ENCODE measurements at places on chromosomes 2 and 18.

DNA sequence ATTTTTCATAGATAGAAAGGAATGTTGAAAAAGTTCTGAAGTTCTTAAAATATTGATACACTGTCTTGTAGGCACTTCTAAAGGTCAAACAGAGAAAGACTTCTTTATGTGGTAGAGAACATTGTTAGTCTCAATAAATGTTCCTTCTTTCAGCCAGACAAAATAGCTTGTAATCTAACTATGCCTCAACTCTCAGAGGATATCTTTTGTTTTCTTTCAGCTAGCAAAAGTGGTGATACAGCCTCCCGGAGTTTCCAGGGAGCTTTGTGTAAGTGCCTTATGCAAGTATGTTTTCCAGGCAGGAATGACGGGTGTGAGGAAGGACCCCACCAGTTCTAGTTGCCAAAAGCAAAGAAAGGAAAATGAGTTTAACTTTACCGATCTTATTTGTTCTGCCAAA lies 452.1 kb upstream of the ST6GAL2 start:
- H3K27ac ChIP-seq: no peak overlapping the region
- H3K4me1 ChIP-seq: no peaks in the 10 kb centered on the region
- H3K36me3 ChIP-seq: no peaks in the 10 kb centered on the region
- DNase-seq: no peak
- no peaks in the 10 kb centered on the region for H3K27me3 ChIP-seq

DNA sequence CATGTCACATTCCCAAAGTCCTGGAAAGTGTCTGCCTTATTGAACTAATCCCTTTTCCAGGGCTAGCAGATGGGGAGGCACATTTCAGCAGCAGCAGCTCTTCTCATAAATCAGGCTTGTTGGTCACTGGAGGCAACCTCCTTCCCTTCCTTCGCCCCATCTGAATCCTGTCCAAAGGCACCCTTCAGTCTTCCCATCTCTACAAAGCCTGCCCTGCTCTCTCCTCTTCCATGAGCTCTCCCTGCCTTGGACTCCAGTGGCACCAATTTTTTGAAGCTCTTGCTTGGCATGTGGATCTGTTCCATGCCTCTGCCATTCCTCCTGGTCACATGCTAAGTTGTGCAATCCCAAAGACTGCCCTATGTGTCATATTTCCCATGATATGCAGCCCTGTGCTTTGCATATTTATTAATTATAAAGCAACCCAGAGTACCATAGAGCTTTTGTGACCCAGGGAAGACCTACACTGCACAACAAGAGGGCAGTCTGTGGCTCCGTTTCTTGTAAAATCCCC lies 70.3 kb downstream of the ANTXR1 start:
- H3K36me3 ChIP-seq: no peaks in the 10 kb centered on the region
- H3K27ac ChIP-seq: no peak overlapping the region
- no peaks in the 10 kb centered on the region for H3K4me1 ChIP-seq
- H3K27me3 ChIP-seq: peaks cover 88% of the 10 kb centered on the region
- H3K4me3 ChIP-seq: no peak overlapping the region

GRCh38 chr2:232418056-232418455 lies 11.4 kb downstream of the ALPG start:
- DNase-seq: no peak
- H3K4me3 ChIP-seq: no peak overlapping the region
- no peak overlapping the region for H3K27ac ChIP-seq
- peaks cover 6% of the 10 kb centered on the region for H3K36me3 ChIP-seq
- H3K27me3 ChIP-seq: peaks cover 71% of the 10 kb centered on the region

GRCh38 chr2:214575030-214575429 lies 164.2 kb downstream of the VWC2L start:
- DNase-seq: no peak
- no peaks in the 10 kb centered on the region for H3K36me3 ChIP-seq
- peaks cover 6% of the 10 kb centered on the region for H3K4me1 ChIP-seq
- H3K27ac ChIP-seq: no peak overlapping the region
- H3K4me3 ChIP-seq: no peak overlapping the region

DNA sequence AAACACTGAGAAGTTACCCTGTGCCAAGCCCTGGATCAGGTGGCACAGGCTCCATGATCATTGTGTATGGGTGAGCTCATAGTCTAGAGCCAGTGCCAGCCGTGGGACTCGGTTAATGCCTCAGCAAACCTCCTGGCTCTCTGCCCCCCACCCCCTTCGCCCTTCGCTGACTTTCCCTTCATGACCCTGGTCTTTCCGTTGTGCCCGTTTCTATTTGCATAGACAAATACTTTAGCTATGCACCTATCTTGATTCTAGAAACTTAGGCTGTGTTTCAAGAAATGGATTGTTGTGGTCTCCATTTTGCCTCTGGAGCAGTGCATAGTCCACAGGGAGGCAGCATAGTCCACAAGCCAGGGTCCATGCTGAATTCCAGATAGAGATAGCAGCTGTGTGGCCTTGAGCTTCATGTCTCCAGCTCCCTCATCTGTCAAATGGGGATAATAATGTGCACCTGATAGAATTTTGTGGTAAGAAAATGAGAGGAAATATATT lies 44.8 kb upstream of the KDM3A start:
- no peaks in the 10 kb centered on the region for H3K36me3 ChIP-seq
- no peak for DNase-seq
- no peak overlapping the region for H3K4me3 ChIP-seq
- no peaks in the 10 kb centered on the region for H3K4me1 ChIP-seq

GRCh38 chr2:85009019-85009618 lies 38.2 kb downstream of the KCMF1 start:
- H3K36me3 ChIP-seq: peaks cover 15% of the 10 kb centered on the region
- peaks cover 61% of the 10 kb centered on the region for H3K4me1 ChIP-seq
- peak overlapping the region; percentile 79 for H3K27ac ChIP-seq
- no peaks in the 10 kb centered on the region for H3K27me3 ChIP-seq

- no peak overlapping the region for H3K4me3 ChIP-seq
- H3K36me3 ChIP-seq: no peaks in the 10 kb centered on the region
- H3K4me1 ChIP-seq: no peaks in the 10 kb centered on the region
- DNase-seq: no peak
- no peaks in the 10 kb centered on the region for H3K27me3 ChIP-seq
- no peak overlapping the region for H3K27ac ChIP-seq
Observed at GRCh38 chr2:192247456-192247855, 52.7 kb upstream of the TMEFF2 start.

GRCh38 chr2:221337957-221338685 lies 234.0 kb downstream of the EPHA4 start:
- DNase-seq: no peak
- H3K27me3 ChIP-seq: peaks cover 46% of the 10 kb centered on the region
- H3K27ac ChIP-seq: no peak overlapping the region
- H3K4me3 ChIP-seq: no peak overlapping the region
- no peaks in the 10 kb centered on the region for H3K4me1 ChIP-seq
- no peaks in the 10 kb centered on the region for H3K36me3 ChIP-seq

DNA sequence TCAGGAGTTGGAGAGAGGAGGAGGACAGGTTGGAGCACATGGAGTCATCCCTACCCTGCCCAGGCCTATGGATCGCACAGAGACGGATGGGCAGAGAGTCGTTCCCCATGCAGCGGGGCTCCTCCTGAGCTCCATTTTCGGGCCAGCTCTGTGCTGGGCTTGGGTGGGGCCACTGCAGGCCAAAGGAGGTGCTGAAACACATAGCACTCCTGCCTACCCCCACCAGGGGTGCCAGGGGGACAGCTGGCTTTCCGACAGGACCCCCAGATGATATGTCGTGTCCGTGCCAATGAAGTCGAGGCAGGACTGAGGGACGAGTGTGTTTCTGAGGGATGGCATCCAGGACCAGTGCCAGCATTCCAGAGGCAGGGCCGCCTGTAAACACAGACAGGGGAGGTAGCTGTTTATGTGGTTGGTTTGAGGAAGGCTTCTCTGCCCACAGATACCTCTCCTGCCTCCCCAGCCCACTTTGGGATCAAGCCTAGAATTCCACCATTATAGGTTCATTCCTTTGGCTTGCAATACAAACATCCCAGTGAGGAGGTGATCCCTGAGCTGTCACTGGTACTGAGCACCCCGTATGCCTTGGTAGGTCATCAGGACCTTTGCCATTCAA lies 116.6 kb downstream of the GLI2 start:
- H3K4me1 ChIP-seq: no peaks in the 10 kb centered on the region
- H3K36me3 ChIP-seq: no peaks in the 10 kb centered on the region
- no peaks in the 10 kb centered on the region for H3K27me3 ChIP-seq
- no peak overlapping the region for H3K4me3 ChIP-seq

GRCh38 chr2:5694306-5694705 lies 2.1 kb downstream of the SOX11 start:
- no peak overlapping the region for H3K4me3 ChIP-seq
- peaks cover 5% of the 10 kb centered on the region for H3K36me3 ChIP-seq
- H3K4me1 ChIP-seq: no peaks in the 10 kb centered on the region
- no peak overlapping the region for H3K27ac ChIP-seq
- peaks cover 41% of the 10 kb centered on the region for H3K27me3 ChIP-seq
- no peak for DNase-seq

DNA sequence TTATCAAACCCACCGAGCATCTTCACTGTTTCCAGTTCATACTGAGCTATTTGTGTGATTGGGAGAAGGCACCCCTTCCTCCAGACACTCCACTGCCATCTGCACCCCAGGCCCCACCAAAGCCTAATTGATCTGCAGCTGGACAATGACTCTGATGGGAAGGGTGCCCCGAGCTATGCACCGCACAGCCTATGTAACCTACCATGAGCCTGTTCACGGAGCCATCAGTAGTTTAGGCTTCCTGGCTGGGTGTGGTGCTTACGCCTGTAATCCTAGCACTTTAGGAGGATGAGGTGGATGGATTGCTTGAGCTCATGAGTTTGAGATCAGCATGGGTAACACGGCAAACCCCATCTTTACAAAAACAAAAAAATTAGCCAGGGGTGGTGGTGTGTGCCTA lies 17.8 kb upstream of the ASAP2 start:
- H3K27ac ChIP-seq: no peak overlapping the region
- H3K4me1 ChIP-seq: no peaks in the 10 kb centered on the region
- H3K36me3 ChIP-seq: peaks cover 3% of the 10 kb centered on the region
- no peak for DNase-seq
- H3K4me3 ChIP-seq: no peak overlapping the region

DNA sequence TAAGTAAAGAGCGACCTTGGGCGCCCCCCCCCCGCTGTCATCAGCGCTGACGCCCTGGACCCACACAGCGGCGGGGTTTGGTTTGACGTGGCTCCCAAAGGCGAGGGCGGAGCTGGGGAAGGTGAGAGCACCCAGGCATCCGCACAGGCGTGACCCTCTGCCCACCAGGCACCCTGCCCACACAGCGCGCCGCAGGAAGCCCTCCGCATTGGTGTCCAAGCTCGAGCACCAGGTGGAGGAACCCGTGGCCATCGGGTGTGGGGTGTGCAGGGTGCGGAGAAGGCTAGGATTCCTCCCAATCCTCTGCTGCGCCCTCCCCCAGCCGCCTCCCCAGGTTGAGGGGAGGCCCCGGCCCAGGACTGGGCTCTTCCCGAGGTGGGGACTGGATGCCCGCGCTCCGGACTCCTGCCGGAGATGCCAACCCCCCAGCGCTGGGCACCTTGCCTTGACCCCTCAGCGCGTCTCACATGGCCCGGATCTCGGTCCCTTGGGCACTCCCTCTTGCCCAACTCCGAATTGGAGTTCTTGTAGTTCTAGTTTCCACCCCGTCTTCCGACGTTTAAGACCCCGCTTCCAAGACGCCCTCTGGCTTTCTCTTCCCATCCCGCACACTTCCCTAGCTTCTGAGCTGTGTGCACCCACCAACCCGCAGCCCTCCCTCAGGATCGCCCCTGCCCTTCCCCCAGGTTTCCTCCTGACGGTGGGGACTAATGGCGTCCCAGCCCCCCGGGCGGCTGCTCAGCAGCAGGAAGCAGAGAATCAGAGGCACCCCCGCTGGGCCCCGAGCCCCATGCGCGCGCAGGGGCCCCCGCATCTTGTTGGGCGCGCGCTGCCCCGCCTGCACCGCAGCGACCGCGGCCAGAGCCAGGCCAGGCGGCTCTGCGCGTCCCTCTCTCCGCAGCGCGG lies 25.9 kb upstream of the RESP18 start:
- no peak for DNase-seq
- no peaks in the 10 kb centered on the region for H3K36me3 ChIP-seq
- no peak overlapping the region for H3K4me3 ChIP-seq
- no peak overlapping the region for H3K27ac ChIP-seq
- H3K27me3 ChIP-seq: peaks cover 62% of the 10 kb centered on the region

- no peak for DNase-seq
- H3K27ac ChIP-seq: no peak overlapping the region
- H3K27me3 ChIP-seq: peaks cover 69% of the 10 kb centered on the region
- no peaks in the 10 kb centered on the region for H3K36me3 ChIP-seq
- H3K4me3 ChIP-seq: no peak overlapping the region
Observed at GRCh38 chr18:76592981-76593381, 97.9 kb upstream of the ZNF516 start.

DNA sequence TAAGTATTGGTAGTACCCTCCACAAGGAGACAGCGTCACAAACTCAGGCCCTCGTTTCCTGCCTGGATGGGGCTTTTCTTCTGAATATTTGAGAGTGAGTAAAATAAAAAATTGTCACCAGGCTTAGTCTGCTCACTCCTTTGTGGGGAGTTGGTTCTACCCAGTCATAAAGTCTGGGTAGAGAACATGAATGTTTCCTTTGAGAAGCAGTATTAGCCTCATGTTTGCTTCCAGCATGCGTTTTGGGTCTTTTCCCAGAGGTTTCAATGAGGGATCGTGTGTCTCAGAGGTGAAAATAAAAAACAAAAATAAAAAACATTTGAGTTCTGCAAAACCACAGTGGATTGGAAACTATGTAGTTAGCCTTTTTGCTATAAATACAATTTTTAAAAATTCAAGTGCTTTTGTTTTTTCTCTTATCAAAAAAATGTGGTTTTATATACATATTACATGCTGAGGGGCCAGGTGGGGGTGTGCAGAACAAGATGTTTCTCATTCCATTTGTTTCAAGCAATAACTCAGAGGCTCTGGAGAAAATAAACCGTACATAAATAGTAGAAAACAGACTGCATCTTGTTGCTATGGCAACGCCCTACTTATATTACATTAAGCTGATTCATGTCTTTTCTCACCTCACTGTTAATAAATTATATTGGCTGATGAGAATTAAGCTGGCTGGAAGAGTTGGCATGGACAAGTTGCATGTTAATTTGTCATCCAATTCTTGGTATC lies 225.4 kb upstream of the FBXO11 start:
- no peaks in the 10 kb centered on the region for H3K36me3 ChIP-seq
- no peak for DNase-seq
- no peaks in the 10 kb centered on the region for H3K27me3 ChIP-seq
- no peak overlapping the region for H3K4me3 ChIP-seq

- no peak for DNase-seq
- no peaks in the 10 kb centered on the region for H3K27me3 ChIP-seq
- H3K36me3 ChIP-seq: no peaks in the 10 kb centered on the region
- no peak overlapping the region for H3K4me3 ChIP-seq
- H3K27ac ChIP-seq: no peak overlapping the region
Observed at GRCh38 chr2:24456599-24457556, 34.2 kb upstream of the NCOA1 start.

DNA sequence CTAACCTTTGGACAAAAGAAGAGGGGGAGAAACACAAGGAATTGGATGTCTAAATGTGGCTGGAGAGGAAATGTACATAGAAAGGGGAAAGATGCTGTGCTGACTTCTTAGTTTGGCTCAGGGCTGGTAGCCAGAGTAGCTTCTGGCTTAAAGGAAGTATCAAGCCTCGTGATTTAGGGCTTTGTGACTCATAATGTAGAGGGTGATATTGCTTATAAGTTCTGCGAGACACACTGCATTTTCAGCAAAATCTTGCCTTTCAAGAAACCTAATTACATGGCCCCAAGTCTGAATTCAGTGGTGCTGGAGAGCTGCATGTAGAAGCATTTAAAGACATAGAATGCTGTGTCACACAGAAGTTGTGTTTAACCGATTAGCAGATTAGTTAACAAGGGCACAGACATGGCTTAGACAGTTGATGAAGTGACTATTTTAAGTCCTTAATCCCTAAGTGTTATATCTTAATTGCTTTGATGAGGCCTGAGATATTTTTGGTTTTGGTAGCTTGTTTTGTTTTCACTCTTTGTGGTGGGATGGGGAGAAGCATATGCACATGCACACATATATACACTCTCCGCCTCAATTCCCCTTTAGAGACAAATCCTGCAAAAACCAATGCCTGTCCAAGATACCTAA lies 66.4 kb downstream of the EPAS1 start:
- H3K4me3 ChIP-seq: no peak overlapping the region
- H3K27me3 ChIP-seq: no peaks in the 10 kb centered on the region
- H3K4me1 ChIP-seq: peaks cover 40% of the 10 kb centered on the region

Data from central memory CD8-positive, alpha-beta T cell (primary cell).